ENCODE measurements at places on chromosomes 4 and X.
A peak's percentile ranks its signal among the peaks of the same experiment; 100 is the strongest.

DNA sequence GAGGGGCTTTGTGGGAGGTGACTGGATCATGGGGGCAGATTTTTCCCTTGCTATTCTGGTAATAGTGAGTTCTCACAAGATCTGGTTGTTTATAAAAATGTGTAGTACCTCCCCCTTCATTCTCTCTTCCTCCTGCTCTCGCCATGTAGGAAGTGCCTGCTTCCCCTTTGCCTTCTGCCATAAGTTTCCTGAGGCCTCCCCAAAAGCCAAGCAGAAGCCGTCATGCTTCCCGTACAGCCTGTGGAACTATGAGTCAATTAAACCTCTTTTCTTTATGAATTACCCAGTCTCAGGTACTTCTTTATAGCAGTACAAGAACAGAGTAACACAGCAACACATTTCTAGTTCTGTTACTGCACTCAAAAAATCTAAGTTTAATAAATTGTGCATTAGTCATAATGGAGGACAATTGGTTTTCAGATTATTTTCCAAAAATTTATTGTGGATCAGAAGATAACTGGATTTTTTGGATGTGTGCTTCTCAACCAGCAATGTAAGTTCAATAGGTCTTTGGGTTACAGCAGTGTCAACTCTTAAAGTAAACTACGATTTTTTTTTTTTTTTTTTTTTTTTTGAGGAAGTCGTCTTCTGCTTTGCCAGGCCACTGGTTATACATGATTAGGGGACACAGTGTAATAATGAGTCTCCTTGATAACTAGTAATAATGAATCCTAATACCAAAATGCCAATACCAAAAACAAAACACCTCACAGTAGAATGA, 69.9 kb downstream of the CHIC2 start:
- no peak for DNase-seq

DNA sequence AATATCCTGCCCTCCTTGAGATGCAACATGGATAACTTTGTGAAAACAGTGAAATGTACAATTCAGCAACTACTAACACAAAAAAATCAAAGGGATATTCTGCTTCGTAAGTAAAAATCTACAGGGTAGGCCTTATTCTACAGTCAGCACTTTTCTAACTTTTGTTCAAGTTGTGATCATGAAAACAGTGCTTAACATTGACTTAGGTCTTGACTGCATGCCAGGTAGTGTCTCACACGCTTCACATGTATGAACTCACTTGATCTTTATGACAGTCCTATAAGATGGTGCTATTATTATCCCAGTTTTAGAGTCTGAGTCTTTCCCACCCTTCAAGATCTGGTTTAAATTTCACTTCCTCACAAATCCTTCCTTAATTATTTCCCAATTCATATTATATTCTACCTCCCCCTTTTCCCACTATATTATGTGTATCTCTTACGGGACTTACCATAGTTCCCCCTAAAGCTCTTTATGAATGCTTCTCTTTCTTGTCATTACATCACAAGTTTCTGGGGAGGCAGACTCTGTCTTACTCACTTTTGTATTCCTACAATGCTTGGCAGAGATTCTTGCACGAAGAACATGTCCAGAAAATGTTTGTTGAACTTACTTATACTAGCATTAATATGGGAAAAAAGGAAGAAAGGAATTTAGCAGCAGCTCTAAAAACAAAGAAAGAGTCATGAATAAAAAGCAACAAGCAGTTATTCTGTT, 179.8 kb downstream of the SCFD2 start:
- DNase-seq = no peak

DNA sequence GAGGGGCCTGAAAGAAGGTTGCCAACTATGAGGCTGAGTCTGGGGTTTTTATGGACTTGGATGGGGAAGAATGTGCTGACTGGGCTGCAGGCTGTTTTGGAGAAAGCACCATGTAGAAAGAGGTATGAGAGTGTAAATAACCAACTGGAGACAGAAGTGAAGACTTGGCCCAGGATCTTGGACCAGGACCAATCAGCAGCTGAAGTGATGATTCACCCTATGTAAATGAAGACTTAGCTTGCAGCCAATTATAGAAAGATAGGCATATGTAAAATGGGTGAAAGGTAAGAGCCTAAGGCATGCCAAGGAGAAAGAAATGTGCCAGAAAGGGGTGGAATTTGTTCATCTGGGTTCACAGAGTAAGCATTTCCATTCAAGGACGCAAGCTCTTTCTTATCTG, 856.7 kb upstream of the PRKX start:
- DNase-seq = no peak

DNA sequence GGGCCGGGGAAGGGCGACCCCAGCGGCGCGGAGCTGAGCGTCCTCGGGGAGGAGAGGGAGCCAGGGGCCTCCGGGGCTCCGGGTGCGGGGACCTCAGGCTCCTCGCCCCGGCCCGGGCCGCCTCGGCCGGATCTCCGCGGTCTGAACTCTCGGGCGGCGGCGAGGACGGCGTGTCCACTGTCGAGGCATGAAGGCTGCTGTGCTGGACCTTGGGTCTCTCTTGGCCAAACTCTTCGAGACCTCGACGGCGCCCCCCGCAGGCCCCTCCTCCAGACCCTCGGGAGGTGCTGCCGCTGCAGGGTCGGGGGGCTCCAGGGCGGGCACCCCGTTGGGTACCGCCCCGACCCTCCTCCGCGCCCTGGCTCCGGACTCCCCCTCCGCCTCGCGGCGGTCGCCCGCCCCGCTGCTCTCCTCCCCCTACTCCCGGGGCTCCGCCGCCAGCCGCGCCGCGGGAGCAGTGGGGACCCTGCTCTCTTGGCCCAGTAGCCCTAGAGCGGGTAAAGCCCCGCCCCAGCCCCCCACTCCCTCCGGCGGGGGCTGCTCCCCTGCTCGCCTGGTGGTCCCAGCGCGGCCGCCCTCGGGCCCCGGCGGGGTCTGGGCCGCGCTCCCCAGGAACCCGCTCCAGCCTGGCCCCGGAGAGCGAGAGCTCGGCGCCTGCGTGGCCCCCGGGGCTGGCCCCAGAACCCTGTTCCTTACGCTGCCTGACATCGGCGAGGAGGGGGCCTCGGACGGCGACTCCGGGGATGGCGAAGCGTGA, 564 bp downstream of the FAM149A start:
- DNase-seq = peak; percentile 63

- no peak for DNase-seq
Observed at GRCh38 chrX:17931855-17932254, 70.8 kb upstream of the RAI2 start.

GRCh38 chr4:187286525-187286924, 562.9 kb upstream of the FAT1 start:
- no peak for DNase-seq

Data from activated CD8-positive, alpha-beta memory T cell treated with anti-CD3 and anti-CD28 coated beads for 24 hours (primary cell).